ENCODE measurements at places on chromosomes 7 and 10.
A peak's percentile ranks its signal among the peaks of the same experiment; 100 is the strongest.

- peak; percentile 3 for DNase-seq
These were observed 45.8 kb upstream of the DNAH11 start for GRCh38 chr7:21497072-21497471.

DNA sequence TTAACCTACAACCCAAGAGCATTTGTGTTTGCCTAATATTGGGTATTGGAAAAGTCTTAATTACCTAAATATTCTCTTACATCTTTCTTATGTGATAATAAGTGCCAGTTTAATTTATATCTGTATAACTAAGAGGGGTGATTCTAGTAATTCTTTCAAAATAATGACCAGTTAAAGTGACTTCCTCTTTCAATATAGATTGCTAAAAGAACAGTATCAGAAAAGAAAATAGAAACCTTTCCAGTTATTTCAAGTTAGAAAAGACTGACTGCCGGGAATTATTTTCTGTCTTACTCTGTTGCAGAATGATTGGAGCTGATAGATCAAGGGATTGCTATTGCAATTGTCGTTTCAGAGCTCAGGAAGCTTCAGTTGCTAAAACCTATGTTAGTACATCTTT lies 525.0 kb upstream of the SEMA3D start:
- DNase-seq, result no peak

GRCh38 chr10:72291019-72291532 lies 17.4 kb downstream of the DDIT4 start:
- DNase-seq, result no peak

GRCh38 chr7:38673795-38674194 lies 42.6 kb upstream of the AMPH start:
- peak; percentile 28 for DNase-seq

GRCh38 chr7:43569424-43569823 lies 13.5 kb upstream of the STK17A start:
- peak; percentile 87 for DNase-seq

- no peak for DNase-seq
These were observed 220.7 kb downstream of the TNS3 start for GRCh38 chr7:47361236-47361635.

GRCh38 chr7:155644971-155645509 lies 579 bp downstream of the RBM33 start:
- no peak for DNase-seq

DNA sequence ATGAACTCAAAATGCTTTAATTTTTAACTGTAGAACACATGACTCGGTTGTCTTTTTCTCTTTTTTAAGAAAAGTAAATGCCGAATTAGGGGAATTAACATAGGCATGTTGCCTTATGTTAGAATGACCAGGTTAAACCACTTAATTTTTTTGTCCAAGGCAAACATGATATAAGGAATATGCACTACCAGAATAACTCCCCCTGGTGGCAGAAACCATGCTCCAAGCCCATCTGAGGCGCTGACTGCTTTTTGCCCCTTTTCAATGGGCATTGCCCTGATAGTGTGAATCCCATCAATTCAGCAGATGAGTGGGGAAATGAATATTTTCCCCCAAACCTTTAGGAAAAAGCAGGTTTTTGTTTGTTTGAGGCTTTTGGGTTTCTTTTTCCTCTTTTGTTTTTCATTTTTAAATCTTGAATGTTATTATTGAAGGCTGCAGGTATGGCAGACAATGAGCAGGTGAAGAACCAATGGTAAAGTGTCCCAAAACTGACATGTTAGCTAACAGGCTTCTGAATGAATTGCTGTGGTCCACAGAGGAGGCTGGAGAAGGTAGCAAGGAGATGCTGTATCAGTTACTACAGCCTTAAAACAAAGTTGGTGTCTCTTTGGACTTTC lies 284.3 kb downstream of the SORCS3 start:
- DNase-seq, result no peak

DNA sequence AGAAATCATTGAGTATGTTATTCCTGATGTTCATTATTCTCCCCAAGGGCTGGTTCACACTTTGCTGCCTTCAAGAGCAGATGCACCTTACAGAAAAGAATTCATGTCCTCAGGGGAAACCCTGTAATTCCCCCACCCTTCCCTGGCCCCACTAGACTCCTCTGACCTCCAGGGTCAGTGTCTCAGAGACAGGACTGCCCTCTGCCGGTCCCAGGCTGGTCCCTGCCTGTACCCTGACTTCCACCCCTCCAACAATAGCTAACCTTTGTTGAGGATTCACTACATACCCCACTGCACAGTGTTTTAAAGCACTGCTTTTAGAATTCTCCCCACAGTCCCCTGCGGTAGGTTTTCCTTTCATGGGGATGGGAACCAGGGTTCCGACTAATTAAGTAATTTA lies 4.4 kb upstream of the SEPHS1 start:
- no peak for DNase-seq

All from non-pigmented ciliary epithelial cell (primary cell).